Heart left ventricle (tissue), 16 donors: ENCODE measurements at places on chromosomes 16 and 17. TPM values are rescaled to one million over a fixed set of nuclear protein-coding genes. Genes with fewer than 3 reads are reported as not detected.

Gene CDYL2
- 8.6 TPM for total RNA-seq

Gene ASPSCR1
- 20.1 TPM for total RNA-seq

Gene DNASE1L2
- 0.12 TPM for total RNA-seq

- peak; percentile 47 for DNase-seq
These were observed 8.0 kb downstream of the FBXO31 start for GRCh38 chr16:87375426-87376135.

- DNase-seq: no peak
These were observed 273.7 kb upstream of the KCNJ16 start for GRCh38 chr17:69801368-69801767.

DNA sequence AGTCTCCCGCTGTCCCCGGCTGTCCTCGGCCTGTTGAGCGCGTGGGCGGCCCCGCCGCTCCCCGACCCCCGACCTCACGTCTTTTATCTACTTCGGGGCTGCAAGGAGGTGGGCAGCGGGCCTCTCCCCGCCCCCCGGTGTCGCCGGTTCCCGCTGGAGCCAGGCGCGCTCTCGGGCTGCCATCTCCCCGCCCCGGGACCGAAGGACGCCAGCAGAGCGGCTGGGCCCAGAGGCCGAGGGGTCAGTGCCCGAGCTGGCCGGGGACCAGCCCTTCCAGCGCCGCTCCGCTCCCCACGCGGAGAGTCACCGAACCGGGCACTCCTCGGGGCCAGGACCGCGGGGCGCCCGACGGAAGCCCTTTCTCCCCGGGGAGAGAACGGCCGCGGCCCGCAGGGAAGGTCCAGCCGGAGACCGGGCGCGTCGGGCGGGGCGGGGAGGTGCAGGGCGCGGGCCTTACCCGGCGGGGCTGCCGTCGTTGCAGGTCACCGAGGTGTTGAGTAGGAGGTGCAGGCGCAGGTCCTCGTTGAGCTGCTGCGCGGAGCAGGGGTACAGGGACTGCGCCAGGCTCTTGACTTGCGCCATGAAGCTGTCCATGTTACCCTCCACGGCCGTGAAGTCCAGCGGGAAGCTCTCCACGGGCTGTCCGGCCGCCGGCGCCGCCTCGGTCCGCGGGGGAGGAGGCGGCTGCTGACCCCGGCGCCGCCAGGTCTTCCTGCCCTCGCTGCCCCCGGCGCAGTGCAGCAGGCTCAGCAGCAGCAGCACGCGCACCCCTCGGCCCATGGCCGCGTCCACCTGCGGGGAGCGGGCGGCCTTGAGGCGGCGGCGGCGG, 643 bp downstream of the NOTUM start:
- no peak for DNase-seq

DNA sequence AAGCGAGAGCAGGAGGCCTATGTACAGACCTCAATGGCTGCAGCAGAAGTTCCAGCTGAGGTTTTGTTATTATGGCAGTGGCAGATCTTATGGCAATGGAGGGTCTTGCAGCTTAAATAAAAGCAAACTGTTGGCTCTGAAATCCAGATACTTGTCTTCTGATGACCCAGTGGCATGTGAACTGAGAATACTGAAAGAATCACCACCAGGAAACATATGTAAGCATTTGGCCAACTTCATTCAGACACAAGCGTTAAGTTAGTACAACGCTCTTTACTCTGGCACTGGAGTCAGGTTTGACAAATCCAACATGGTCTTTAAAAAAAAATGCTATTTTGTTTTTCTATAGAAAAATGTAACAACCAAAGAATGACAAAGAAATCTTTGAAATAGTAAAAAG, 70.5 kb downstream of the CFDP1 start:
- no peak for DNase-seq

DNA sequence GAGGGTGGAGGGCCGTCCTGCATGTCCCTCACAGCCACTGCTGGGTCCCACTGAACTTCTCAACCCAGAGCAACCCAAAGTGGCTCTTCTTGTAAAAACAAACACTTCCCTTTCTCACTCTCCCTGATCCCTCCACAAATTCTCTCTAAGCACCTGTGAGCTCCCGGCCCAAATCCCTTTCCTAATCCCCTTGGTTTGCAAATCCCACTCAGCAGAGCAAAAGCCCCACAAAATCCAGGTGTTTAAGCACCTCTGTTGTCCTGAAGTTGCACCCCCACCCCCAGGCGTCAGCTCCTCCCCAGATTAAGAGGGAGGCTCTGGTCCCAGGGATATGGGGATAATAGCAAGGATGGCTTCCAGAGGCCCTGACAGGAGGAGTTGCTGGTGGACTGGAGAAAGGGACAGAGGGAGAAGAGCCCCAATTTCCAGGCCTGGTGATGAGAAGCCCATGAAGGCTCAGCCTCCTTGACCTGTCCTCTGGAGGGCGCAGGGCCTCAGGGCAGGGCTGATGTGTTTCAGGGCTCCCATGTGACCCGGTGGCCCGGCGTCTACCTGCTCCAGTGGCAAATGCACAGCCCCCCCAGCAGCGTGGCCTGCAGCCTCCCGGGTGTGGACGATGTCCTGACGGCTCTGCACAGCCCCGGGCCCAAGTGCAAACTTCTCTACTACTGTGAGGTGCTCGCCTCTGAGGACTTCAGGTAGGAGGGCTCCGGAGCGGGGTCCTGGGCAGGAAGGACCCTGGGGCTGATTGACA, 23.0 kb downstream of the NAGPA start:
- DNase-seq: no peak

DNA sequence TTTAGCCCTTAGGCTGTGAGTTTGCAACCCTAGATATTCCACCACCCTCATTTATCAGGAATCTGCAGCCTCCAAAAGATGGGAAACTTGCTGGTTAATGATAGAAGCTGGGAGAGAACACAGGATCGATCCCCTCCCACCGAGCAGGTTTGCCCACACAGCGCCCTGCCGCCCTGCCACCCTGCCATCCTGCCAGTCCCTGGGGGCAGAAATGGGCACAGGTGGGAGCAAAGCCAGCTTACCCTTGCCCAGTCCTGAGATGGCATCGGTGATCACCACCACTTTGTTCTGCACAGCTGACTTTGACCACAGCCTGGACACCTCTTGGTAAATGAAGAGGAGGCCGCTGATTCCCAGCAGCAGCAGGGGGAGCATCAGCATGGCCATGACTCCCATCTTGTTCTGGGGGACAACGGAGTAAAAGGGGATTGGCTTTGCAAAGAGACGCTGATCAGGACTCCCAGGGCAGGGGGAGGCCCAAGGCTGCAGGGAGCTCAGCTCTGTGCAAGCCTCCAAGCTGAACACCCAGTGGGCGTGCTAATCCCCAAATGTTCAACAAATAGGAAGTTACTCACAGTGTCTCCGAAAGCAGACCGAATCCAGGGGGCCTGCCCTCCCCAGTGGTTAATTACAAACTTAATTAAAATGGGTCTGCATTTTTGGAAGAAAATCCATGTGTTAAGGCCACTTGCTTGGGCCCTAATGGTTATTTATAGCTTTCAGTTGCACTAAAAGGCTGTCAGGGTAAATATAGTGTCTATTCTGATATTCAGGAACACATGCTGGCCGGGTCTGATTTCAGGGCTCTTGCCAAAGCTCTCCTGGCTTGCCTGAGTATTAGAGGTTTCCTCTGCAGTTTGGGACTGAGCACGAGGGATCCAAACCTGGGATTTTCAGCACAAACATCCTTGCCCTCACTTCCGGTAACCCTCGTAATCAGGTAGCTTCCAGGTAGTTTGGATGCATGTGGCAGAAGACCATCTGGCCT, at the start of gene DHRS7C:
Gene DHRS7C, minus strand, starts transcription at position 704 of the 988 bp plus-strand sequence. Its CDS starts 308 bp downstream, at position 396.
- DNase-seq: peak; percentile 46

DNA sequence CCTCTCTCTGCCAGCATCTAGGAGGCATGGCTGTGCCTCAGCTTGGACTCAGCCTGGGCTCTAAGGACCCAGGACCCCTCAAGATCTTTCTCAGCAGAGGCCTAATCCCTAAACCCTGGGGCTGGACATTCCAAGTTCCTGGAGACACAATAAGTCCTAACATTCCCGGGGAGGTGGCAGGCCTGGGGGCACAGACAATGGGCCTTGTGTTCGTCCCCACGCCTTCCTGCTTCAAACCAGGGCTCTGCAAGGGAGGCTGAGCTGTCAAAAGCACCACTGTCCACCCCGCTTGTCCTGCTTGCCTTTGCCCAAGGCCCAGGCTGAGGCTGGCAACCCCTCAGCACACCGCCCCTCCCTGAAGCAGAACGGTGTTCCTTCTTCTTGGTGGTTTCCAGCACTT, 13.7 kb downstream of the SDK2 start:
- DNase-seq: no peak

GRCh38 chr17:51741458-51741857, 417.1 kb downstream of the CA10 start:
- DNase-seq: no peak
